GM06990 (cell line): ENCODE measurements at places on chromosomes 16 and 17.

GRCh38 chr17:49505854-49506253 is 10.8 kb downstream of the NGFR start:
- DNase-seq: no peak

DNA sequence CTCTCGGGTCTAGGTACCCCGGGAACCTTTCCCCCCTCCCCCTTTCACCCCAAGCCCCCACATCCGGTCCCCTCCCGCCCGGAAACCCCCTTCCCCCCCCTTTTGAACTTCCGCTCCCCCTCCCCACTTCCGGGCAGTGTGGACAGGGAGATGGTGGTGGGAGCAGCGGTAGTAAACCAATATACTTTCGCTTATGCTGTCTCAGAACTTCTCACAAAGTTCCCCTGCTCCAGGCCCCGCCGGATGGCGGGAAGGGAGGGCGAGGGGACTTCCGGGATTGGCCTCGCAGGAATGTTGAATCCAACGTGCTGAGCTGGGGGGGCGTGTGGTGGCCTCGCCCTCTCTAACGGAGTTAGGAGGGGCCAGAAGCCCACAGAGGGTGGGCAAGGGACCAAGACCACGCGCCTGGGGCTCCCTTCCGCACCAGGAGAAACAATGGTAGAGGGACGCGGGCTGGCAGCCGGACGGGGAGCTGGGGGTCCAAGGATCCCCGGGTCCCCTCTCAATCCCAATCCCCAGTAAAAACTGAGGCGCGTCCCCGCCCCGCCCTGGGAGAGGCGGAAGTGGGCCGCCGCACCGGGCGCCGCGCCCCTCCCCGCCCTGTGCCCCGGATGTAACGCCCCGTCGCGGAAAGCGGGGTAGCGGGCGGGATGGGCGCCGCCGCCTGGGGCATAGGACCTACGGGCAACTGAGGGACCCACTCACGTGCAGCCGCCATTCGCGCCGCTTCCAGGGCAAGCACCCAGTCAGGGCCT is 742 bp downstream of the PFN1 start:
- peak; percentile 83 for DNase-seq

GRCh38 chr16:982145-983043 is 824 bp downstream of the SOX8 start:
- no peak for DNase-seq

DNA sequence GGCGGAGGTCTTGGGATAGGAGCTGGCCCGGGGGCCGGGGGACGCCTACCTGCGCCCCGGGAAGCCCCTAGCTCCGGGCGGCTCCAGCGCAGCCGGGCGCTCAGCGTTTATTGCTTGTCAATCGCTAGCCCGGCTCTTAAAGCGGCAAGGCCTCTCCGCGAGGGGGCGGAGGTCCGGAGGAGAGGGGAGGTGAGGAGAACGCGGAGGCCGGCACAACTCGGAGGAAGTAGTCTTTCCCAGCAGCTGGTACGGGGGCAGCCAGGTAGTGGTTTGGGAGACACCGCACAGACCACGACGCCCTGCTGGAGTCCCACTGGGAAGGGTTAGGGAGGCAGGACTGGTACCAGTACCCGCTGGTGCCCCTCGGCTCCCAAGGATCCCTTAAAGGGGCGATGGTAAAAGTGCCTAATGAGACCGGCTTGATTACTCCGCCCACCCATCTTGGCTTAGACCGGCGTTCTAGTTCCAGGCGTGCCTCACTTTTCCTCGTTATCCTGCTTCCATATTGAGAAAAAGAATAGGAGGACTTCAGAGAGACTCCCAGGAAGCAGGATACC is at the start of gene MPP2:
MPP2 (minus strand) TSS at position 112 of the 557 bp plus-strand sequence. CDS start 3,076 bp downstream, outside the sequence.
- peak; percentile 51 for DNase-seq

GRCh38 chr16:5072334-5073278 is 963 bp downstream of the ALG1 start:
- DNase-seq: no peak

GRCh38 chr16:11687601-11688519 is 19.6 kb downstream of the SNN start:
- DNase-seq: no peak

- no peak for DNase-seq
These were observed 3.5 kb upstream of the TLCD3A start for GRCh38 chr17:728911-729310.

- no peak for DNase-seq
These were observed 26.6 kb downstream of the IQCK start for GRCh38 chr16:19744670-19745069.

DNA sequence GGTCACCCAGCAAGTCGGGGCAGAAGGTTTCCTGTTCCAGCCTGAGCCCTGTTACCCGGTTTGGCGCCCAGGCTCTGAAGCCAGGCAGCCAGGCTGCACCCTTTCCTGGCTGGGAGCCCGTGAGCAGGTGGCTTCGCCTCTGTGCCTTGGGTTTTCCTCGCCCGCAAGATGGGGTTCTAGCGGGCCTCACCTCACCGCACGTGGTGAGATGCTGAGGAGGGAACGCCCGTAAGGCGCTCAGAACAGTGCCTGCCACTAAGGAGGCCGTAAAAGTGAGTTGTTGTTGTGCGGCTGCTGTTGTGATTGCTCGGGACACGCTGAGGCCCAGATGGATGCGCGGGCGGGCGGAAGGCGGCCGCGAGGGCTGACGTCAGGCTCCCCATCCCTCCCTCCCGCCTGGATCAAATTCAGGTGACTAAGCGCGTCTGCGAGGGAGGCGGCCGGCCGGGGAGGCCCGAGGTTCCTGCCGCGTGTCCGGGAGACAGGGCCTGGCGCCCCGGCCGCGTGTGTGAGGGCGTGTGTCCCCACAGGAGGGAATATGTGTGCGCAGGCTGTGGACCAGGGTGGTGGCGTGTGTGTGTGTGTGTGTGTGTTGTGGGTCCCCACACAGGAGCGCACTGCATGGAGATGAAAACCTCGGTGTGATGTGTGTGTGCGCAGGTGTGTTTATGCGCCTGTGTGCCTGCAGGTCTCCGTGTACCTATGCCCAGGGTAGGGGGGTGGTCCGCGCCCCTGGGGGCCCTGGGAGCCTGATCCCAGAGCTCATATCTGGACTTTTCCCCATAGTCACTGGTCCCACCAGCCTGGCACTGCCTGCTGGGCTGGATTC is 4.3 kb downstream of the CAMKK1 start:
- DNase-seq: no peak

GRCh38 chr17:46159686-46160085 is 33.5 kb downstream of the KANSL1 start:
- no peak for DNase-seq

- no peak for DNase-seq
These were observed 502.9 kb downstream of the NPIPA7 start for GRCh38 chr16:16881814-16882213.

GRCh38 chr16:89823087-89823823 is 5.0 kb upstream of the SPIRE2 start:
- DNase-seq: no peak

DNA sequence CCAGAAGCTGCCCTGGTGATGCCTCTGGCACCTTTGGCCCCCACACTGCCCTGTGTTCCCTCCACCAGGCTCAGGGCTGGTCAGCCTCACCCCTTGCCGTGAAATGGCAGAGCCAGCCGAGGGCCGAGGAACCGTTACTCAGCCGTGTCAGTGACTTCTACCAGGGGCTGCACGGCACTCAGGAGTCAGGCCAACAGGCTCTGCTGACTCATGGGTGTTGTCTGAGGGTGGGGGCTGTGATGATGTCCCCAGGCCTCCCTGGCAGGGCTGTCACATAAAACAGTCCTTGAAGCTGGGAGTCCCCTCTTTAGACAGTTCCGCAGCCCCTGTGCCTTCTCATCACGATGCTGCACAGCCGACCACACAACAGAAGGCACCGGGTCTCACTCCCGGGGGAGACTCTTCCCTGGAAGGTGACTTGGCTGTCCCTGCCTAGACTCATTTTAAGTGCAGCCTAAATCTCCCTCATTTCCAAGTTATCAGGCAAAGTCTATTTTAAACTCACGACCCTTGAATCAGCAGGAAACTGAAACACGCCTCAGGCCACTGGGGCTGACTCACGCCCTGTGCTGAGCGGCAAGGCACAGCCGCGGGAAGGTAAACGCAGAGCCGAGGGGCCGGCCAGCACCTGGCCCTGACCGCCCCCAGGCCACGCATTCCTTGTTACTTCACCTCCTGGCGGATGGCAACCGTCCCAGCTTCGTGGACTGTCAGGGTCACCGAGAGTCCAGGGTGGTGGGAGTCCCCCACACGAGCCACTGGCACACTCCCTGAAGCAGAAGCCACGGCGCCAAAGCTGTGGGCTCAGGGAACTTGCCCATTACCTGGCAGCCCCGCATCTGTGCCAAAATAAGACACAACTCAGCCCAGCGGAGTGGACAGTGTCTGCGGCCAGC is 102.6 kb downstream of the ZNF778 start:
- peak; percentile 58 for DNase-seq

GRCh38 chr17:34220752-34221395 is 34.2 kb upstream of the CCL2 start:
- no peak for DNase-seq

DNA sequence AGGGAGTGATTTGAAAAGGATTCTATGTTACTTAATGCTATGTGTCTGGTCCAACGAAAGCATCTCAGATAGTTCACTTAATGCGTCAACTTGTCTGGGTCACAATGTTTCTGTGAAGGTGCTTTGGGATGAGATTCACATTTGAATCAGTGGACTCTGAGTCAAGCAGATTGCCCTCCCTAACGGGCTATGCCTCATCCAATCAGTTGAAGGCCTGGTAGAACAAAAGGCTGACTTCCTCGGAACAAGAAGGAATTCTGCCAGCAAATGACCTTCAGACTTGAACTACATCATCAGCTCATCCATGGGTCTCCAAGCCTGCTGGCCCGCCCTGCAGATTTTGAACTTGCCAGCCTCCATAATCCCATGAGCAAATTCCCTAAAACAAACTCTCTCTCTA is 15.2 kb downstream of the EMP2 start:
- no peak for DNase-seq

DNA sequence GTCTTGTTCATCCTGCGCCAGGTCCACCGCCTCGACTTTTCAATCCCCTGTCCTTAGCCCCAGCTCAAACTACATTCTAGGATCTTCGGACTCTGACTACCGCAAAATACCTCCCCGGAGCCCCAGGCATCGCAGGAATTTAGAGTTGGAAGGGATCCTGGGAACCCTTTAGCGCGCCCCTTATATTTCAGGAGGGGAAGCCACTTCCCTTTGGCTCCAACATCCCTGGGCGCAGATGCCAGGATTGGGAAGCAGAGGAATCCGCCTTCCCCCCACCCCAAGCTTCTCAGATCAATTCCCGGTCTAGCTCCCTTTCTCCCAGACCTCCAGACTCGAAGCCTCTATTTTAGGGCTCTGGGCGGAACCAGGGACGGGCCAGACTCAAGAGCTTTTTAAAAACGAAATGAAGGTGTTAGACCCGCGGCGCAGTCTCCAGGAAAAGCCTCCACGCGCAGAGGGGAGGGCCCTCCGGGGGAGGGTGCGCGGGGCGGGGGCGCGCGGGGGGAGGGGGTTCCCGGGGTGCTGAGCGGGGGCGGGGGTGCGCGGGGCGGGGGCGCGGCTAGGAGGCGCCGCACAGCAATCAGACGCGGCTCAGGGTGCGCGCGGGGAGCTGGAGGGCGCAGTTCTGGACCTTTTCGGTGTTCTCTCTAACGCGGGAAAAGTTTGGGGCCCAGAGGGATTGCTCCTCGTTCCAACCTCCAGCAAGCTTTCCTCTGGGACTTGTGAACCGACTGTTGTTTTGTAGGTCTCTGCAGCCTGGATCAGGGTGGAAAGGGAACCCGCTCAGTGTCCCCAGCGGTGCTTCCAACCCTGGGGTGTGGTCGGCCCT is 1.6 kb downstream of the AHSP start:
- DNase-seq: no peak

DNA sequence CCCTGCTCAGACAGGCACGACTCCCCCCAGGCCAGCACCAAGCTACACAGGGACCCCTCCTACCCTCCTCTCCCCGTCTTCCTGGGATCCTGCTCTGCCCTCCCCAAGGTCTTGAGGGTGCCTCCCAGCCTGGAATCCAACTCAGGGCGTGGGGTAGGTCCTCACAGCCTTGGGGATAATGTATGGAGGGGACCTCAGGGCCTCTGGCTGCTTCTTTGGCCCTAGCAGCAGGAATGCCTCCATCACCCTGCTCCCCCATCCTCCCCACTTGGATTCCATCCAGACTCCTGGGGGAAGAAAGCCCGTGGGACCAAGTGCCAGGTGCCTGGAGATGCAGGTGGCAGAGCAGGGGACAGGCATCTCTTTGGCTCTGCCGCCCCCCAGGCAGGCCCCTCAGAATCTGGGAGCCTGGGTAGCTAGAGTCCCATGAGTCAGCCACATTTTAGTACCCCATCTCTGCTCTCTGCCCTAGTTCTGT is 10.7 kb upstream of the STAC2 start:
- DNase-seq: no peak

GRCh38 chr17:75109046-75109406 is 743 bp upstream of the ARMC7 start:
- DNase-seq: no peak

DNA sequence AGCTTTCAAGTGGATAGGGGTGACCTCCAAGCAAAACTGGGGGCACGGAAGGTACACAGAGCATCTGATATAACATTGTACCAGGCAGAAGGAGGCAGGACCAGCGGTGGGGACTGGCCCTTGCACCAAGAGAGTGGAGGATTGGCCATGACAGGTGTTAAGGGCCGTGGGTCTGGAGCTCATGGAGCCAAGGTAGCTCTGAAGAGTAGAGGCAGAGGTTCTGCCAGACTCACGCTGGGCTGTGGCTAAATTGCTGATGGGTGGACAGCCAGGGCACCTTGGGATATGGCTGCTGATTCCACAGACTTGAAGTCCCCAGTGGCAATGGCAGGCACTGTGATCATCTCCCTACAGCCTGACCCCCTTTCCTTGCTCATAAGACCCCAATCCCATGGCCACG is 65.9 kb upstream of the NKD1 start:
- DNase-seq: no peak

GRCh38 chr17:76865174-76865573 is 3.0 kb upstream of the MGAT5B start:
- DNase-seq: no peak

- DNase-seq: no peak
These were observed 9.2 kb downstream of the AXIN2 start for GRCh38 chr17:65552214-65552613.

- no peak for DNase-seq
These were observed 380.0 kb upstream of the XYLT1 start for GRCh38 chr16:17850581-17851250.

GRCh38 chr17:61410141-61411010 is 10.7 kb downstream of the TBX2 start:
- DNase-seq: peak; percentile 65

GRCh38 chr16:86403541-86404163 is 106.7 kb upstream of the FOXF1 start:
- DNase-seq: no peak

- DNase-seq: no peak
These were observed 67.1 kb upstream of the SLC12A3 start for GRCh38 chr16:56797861-56798260.

DNA sequence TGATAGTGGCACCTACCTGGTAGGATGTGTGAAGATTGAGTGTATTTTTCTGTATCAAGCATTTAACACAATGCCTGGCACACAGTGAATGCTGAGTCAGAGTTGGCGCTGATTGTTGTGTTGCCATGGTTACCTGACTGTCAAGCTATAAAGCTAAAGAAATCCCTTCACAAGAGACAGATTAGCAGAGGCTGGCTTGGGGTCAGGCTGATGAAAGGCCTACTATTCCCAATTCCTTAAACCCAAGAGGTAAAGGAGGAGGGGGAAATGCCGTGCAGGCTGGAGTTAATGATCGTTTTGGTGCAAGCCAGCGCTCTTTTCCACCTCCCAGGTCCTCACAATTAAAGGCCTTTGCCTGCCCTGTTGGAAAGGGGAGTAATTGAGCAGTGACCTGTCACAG is 5.9 kb downstream of the CLEC19A start:
- no peak for DNase-seq

GRCh38 chr17:79132271-79133064 is 57.8 kb downstream of the ENGASE start:
- no peak for DNase-seq

GRCh38 chr16:19135201-19135842 is 21.6 kb downstream of the ITPRIPL2 start:
- DNase-seq: no peak
